GM04504 (cell line): ENCODE measurements at places on chromosomes 5 and 9.

GRCh38 chr5:124402144-124402581, 344.3 kb downstream of the ZNF608 start:
- DNase-seq = peak; percentile 22

DNA sequence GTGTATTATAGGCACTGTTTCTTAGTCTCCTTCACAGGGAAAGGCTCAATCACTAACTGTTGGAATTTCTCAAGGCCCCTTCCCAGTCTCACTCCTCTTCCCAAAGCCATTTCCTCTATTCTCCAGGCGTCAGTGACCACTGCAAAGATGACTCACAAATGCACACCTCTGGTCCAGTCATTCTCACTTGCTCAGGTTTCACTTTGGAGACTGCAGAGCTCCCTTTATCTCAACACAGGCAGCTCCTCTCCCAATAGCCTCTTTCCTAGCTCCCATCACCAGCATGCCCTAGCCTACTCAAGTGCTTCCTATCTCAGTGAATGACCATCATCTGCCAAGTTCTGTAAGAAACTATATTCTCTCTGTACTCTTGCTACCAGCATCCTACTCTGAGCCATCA, 323.6 kb downstream of the NTRK2 start:
- no peak for DNase-seq

- no peak for DNase-seq
Observed at GRCh38 chr5:56482363-56482762, 249.2 kb upstream of the ANKRD55 start.

DNA sequence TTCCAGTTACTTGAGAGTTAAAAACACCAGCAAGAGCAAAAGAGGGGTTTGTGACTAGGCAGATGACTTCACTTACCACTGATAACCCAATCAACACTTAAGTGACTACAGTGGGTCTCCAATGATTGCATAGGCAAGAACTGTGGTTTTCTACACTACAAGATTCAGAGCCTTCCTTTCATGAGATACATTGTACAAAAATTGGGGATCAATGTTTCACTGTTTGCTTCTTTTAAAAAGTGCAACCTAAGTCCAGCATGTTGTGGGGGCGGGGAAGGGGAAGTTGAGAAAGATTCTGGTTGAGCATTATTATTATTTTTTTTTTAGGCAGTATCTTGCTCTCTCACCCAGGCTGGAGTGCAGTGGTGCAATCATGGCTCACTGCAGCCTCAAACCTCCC, 3.6 kb downstream of the IQGAP2 start:
- no peak for DNase-seq

DNA sequence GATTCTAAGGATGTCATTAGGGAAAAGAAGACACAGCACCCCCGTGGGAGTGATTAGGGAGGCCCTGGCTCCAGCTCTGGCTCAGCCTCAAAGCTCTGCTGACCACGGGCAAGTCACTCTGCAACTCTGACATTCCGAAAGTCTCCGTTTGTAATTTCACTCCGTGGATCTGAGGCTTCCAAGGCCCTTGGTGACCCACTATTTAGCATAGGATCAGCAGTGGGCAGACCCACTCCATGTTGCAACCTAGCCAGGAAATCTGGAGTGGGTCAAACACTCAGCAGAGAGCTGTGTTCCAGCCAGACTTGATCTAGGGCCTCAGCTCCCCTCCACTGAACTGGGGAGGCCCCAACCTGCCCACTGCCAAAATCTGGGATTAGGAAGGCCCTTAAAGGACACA, 11.8 kb downstream of the PHF19 start:
- no peak for DNase-seq

DNA sequence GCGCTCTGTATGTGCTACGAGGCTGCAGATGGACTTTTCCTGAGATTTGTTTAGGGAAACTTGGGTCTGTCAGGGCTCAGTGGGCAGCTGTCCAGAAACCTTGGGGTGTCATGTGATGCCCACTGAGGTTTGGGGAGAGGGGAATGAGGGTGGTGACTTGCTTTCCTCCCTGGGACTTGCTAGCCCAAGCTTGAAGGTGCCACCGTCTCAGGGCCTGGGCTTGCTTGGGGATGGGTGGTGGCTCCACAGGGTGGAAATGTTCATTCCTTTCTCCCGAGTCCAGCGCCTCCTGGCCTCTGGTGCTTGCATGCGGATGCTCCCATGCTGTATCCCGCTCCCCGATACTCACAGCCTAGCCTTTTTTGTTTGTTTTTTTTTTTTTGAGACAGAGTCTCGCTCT, 33.3 kb downstream of the ZNF618 start:
- no peak for DNase-seq

DNA sequence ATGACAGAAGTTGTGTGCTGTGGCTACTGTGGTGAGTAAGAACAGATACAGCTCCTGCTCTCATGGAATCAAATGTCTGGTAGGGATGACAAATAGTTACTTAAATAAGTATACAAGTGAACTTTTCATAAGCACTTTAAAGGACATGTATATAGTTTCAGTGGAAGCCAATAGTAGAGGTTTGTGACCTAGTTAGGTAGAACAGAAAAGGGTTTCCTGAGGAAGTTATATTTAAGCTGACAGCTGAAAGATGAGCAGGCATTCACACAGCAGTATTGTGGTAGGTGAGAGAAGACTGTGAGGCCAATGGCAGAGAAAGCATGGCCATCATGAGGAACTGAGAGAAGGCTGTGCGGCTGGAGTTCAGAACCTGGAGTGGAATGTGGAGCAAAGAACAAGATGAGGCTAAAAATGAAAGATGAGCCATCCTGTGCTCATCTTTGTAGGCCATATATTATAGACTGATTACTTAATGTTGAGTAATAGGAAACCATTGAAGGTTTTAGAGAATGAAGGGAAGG, 15.4 kb downstream of the FAM174A start:
- DNase-seq = peak; percentile 6

- DNase-seq = no peak
Observed at GRCh38 chr5:59276325-59276675, 617.2 kb downstream of the PDE4D start.

DNA sequence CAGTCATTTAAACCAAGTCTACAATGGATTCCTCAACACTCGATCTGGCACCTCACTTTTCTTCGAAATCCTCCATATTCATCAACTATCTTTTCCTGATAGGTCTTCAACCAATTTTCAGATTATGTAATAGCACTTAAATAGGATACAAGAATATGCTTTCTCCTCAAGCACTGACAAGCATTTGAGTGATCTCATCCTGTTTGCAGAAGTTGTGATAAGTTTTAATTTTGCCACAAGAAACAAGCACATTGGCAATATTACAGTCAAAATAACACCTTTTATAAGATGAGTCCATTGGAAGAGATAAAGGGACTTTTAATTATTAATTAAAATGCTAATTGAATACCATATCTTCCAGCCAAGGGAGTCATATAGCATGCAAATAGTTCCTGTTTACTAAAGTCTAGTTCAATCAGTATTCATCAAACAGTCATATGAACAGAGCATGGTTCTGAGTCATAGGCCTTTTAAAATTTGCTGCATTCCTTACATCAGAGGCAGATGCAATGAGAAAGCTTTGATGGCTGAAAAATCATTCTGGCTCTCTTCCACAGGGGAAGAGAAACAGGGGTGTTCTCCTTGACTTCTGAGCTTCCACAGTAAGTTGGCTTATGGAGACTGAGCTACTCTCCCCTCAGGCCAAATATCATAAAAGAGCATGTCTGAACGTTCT, 32.7 kb upstream of the ZCCHC9 start:
- DNase-seq = peak; percentile 81

DNA sequence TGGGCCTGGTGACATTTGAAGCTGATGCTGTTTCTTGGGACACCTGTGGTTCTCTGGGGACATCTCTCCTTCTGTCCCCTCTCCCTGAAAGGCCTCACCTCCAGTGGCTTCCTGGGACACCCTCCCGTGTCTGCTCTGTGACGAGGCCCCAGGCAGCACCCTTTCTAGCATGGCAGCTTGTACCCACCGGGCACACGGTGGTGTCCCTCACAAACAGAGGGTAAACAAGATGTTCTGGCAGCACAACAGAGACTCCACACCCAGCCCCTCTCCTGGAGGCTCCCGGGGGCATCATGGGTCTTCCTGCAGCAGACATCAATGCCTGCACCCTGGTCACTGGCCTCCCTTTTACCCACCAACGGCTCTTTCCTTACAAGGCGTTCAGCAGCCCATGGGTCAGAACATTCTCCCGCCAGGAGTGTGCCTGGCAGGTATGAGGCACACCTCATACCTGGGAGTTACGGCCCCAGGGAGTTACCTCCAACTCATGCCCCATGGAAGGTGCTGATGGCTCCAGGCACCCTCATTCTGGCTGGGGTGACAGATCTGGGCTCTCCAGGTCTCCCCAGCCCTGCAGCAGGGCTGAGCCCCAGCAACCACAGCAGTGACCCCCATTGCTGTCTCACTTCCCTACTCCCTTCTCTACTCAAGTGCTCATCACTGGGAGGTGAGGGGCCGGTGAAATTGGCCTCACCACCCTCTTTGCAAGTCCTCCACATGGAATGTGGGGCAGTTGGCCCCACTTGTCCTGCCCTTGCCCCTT, 51.1 kb downstream of the BARX1 start:
- no peak for DNase-seq

DNA sequence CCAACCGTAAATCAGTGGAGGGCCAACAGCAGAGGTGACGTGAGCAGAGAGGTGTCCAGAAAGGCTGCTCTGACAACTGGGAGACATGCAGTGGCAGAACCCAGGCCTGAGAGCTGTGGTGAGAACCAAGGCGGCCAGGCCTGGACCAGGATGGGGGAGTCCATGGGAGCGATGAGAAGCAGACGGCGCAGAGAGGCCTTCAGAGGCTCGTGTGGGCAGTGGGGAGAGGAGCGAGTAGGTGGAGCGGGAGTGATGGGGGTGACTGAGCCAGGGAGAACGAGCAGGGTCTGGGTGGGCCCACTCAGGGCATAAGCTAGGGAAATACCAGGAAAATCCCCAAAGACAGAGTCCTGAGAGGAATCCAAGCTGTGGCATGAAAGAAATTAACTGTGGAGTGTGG, 7.9 kb upstream of the IL3 start:
- no peak for DNase-seq

DNA sequence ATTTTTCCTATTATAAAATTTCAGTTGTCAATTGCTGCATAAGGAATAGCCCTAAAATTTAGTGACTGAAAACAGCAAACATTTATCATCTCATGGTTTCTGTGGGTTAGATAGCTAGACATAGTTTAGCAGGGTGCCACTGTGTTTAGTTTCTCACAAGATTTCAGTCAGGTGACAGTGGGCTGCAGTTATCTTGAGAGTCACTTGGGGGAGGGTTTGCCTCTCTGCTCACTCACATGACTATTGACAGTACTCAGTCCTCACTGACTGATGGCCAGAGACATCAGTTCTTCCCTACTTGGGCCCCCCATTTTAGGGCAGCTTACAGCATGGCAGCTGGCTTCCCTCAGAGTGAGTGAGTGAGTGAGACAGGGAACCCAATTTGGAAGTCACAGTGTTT, 42.0 kb downstream of the PBX3 start:
- no peak for DNase-seq

DNA sequence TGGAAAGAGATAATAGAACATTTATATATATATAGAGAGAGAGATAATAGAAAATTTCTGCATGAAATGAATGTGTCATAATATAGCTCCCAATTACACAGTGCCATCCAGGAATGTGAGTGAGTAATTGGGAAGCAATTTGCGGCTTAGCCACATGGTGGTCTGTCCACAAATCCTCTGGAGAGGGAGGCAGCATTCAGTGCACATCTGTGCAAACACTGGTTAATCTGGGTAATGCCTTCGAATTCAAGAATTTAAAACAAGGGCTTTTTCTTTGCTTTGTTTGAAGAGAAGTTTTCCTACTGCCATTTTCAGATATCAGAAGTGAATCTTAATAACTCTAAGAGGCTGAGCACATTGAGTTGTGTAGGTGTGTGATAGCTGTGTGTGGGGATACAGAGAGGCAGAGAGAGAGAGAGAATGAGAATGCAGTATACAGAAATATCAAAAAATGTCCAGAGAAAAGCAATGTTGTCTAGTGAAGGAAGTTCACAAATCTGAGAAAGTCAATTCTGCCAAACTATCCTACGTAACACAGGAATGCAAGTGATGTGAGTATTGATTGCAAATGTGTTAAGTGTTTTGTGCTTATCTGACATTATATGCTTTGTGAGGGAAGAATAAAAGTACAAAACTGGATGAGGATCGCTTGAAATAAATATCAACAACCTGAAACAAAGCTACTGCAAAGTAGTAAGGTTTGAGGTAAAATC, 134.6 kb downstream of the EDIL3 start:
- DNase-seq = peak; percentile 34

- peak; percentile 93 for DNase-seq
Observed at GRCh38 chr5:67301285-67301903, 104.8 kb upstream of the CD180 start.

DNA sequence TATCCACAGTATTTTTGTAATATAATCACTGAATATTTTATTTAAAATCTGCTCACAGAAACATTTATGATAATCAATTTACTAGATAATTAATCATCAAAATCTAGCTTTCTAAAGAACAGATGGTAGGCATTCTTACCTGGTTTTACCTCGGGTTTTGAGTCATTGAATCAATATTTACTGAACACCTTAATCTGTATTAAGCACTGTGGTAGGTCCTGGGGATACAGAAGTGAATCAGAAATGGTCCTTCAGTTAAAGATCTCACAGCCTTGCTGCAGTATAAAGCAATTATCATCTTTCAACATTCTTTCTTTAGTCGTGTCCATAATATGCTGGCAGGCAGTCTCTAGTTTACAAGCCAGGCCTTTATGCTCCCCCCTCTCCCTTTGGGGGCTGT, 2.0 kb upstream of the MEIKIN start:
- DNase-seq = no peak

DNA sequence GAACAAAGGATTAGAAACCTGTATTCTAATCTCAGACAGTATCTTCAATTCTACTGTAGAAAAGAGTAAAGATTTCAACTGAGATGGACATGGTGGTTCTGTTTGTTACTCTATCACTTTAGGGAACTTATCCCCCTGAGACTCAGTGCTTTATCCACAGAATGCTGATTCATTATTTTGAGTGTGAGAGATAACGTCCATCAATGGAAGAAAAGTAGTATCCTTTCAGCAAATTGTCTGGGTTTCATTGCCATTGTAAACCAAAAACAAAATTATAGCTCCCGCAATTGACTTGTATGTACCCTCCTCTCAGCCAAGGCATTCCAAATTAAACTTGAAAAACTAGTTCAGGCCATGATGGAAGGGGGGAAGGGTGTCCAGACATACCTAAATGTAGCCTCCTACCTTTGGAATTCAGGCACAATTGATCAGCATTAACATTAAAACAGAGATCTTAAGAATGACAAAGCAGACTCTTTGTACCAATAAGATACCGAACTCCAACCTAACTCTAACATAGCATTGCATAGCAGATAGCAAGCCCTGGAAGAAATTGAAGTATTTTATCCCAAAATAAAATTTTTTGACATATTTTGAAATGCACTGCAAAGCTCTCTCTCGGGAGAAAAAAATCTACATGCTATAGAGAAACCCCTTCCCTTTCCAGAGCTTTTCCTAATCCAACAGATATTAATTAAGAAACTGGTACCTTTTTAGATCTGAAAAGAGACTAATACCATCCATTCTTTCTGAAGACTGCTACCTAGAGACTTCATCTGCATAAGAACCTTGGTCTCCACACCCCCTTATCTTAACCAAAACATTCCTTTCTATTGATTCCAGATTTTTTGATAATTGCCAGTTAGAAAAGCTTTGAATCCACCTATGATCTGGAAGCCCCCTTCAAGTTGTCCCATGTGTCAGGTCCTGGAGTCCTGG, 1055.7 kb downstream of the PTPRD start:
- DNase-seq = no peak

- no peak for DNase-seq
Observed at GRCh38 chr5:39570403-39571027, 145.7 kb upstream of the DAB2 start.

GRCh38 chr9:95715868-95716435, 159.5 kb upstream of the ERCC6L2 start:
- DNase-seq = no peak
